Stimulated activated CD4-positive, alpha-beta T cell treated with anti-CD3 and anti-CD28 coated beads, Interleukin-12 subunit alpha, Interleukin-12 subunit beta, amount 100 ng/mL, for 24 hours (primary cell): ENCODE measurements at places on chromosomes 4 and X.

DNA sequence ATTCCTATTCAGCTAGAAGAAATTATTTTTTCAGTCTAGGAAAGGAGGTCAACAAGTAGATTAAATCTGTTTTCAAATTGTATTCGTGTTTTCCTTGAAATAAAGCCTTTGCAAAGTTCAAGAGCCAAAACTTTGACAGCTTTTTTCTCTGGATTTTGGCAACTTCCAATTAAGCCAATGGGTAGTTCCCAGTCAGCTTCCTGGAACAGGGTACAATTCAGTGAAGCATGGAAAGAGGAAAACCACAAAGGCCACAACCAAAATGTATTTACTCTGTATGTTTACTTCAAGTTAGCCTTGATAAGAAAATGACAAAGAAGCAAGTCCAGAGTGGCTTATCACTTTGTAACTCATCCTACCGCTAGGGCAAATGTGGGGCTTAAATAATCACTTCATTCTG, 188.6 kb downstream of the COMMD8 start:
- DNase-seq: no peak

DNA sequence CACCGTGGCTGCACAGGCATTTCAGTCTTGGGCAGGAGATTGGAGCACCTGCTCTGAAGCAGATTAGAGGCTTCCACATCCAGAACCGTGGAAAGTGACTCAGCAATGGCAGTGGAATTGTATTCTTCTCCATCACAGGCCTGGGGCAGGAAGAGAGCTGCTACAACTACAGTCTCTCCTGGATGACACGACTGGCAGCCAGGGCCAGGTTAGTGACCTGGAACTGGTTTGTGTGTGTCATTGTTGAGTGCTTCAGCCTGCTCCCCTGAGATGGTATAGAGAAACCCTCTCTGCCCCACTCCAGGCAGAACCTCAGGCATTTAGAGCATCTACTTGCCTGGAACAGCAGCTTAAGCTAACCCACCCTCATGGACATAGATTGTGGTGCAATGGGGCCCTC, 596.5 kb upstream of the INTU start:
- DNase-seq: no peak

GRCh38 chr4:99362768-99363167, 10.2 kb upstream of the ADH1C start:
- no peak for DNase-seq

- no peak for DNase-seq
Measured at GRCh38 chr4:7381221-7381889, 53.4 kb downstream of the PSAPL1 start.

DNA sequence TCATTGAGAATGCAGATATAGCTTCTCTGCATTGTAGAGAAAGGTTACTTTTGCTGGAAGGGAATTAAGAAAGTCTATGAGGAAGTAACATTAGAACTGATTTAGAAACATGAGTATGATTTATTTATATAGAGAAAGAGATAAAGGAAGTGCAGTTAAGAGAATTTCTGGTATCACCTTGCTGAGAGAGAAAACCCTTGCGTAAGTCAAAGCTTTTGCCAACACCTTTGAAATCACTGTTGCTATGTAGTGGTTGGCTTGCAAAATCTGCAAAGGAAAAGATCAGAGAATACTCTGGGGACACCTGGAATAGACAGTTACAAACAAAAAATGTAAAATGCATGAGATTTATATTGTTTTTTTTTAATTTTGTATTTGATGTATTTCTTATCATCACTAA, 137.3 kb upstream of the RXFP1 start:
- DNase-seq: no peak

DNA sequence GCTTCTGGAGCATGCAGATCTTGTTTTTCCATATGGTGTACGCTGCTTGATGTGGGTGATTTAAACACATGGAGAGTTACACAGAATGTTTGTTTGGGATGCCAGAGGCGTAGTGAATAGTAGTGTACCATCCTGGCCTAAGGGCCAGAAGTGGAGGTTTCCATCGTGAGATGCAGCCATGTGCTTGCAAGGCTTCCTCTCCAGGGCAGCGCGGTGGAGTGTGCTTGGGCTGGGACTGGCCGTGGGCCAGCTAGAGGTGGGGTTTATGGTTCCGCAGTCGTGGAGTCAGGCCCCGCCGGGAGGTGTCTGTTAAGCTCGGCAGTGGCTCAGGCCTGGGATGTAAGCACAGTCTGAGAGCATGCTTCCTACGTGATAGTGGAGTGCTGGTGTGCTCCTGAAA, 14.0 kb downstream of the STOX2 start:
- DNase-seq: no peak

DNA sequence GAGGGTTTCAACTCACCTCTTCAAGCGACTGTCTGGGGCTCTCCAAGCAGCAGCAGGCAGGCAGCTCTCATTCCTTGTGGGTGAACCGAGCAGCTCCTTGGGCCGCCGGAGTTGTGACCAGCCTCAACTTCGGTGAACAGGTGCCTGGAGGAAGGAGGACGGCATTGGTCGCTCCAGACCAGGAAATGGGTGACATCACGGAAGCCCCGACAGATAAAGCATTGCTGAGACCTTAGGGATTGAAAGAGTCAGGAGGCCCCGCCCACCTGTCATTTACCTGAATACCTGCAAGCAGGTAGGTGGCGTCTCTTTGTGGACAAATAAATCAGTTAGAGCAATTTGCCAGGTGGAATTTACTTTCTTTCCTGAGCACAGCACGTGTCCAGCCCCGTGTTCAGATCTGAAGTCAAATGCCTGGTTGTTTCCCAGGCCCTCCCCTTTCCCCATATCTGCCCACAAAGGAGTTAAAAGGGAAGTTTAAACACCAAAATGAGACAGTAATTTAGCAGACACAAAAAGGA, at the start of gene LNX1:
Gene LNX1 (minus strand): TSS at position 115 of the 521 bp plus-strand sequence. CDS start 17,484 bp downstream, outside the sequence.
- no peak for DNase-seq

- no peak for DNase-seq
Measured at GRCh38 chrX:71846429-71846828, 64.2 kb upstream of the NHSL2 start.

DNA sequence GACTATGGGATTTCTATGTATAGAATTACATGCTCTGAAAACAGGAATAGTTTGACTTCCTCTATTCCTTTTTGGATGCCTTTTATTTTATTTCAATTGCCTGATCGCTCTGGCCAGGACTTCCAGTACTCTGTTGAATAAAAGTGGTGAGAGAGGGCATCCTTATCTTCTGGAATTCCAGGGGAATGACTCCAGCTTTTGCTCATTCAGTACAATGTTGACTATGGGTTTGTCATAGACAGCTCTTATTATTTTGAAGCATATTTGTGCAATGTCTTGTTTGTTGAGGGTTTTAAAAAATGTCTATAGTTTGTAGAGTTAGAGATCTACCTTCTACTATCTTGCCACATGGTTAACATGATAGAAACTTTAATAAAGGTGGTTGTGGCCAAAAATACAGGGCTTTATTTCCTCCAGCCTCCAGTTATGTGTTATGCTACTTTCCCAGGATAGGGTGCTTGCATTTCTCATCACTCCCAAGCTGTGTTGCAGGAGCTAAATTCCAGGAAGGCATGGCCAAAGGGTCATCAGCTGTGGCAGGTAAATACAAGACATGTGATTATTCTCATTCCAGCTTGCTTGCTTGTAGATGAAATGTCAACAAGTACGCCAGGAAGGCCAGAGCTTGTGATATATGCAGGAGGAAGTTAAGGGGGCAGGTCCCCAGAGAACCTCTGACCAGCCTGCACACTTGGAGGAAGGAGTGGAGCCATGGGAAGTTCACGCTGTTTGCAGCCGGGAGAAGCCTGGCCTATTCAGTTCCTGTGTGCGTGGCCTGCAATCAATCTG, 142.4 kb upstream of the CPXCR1 start:
- DNase-seq: no peak

GRCh38 chrX:42399632-42400024, 378.3 kb downstream of the PPP1R2C start:
- no peak for DNase-seq

DNA sequence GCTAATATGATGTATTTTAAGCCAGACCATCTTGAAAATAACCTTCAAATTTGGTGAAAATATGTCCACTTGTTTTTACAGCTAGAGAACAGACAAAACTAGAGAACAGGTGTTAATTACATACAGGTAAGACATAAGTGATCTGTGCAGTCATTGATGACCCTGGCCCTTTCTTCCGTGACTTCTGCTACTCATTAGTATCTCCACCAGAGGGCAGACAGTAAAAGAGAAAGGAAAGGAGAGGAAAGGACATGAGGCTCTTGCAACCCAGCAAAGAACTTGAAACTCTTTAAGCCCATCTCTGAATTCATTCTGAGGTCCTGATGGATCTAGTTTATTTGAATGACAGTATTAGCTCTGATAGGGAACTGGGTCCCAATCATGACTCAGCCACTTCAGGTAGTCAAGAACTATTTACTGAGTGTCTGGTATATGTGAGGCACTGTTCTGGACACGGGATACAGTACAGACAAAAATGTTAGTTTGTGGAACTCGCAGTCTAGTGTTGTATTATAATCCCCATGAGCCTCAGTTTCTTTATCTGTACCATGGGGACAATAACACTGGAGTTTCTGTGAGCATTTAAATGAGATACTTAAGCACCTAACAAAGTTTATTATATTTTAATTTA, 121.0 kb upstream of the TEX13D start:
- DNase-seq: no peak

DNA sequence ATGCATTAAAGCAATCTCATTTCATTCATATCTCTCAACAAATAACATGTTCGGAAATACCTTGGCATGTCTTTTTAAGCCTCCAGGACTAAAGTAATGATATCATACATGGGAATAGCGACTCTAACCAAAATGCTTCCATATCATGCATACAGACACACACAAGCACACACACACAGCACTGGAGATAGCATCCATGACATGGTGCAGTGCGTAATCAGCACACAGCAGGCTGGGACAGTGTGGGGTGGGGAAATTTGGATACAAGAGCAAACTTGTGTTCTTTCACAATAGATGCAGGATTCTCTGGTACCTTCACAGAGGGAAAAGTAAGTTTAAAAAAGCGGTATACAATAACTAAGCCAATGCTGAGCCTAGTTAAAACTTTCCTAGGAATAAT, 132.3 kb upstream of the HPGD start:
- DNase-seq: no peak

DNA sequence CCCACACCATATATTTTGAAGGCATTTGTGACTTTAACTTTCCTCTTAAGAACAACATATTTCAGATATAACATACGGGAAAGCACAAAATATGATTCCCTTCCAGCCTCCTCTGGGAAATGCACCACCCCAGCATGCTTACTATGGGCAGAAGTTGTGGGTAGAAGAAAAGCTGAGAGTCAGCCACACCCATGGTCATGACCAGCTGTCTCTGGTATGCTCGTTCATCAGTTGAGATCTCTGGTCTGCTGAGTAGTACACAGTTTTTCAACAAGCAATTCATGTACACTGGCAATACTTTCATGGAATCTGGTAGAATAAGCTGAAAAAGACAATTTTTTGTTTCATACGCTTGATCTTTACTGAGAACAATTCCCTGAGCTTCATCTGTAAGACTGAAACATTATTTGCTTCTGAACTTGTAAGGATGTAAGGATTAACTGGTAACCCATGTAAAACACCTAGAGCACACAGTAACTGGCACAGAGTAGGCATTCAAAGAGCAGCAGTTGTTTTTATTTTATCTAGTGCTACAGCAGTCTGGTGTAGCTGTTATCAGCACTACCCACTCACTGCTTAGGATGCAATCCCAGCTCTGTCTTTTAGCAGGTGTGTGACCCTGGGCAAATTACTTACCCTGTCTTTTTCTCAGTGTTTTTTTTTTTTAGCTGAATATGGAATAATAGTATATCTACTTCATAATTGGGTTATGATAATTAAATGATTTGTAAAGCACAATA, 47.6 kb downstream of the METTL14 start:
- no peak for DNase-seq

GRCh38 chr4:165426823-165427222, 48.0 kb downstream of the CPE start:
- DNase-seq: no peak

GRCh38 chrX:9730752-9731151, 34.9 kb downstream of the GPR143 start:
- no peak for DNase-seq
